Esophagus muscularis mucosa (tissue), 4 donors: ENCODE measurements at places on chromosomes 5 and 9. TPM values are rescaled to one million over a fixed set of nuclear protein-coding genes. Genes with fewer than 3 reads are reported as not detected.

Gene SLC46A2
- not detected for total RNA-seq

Gene IL9
- not detected for total RNA-seq

GRCh38 chr5:178449163-178450070 is 140.8 kb downstream of the COL23A1 start:
- no peak for DNase-seq

DNA sequence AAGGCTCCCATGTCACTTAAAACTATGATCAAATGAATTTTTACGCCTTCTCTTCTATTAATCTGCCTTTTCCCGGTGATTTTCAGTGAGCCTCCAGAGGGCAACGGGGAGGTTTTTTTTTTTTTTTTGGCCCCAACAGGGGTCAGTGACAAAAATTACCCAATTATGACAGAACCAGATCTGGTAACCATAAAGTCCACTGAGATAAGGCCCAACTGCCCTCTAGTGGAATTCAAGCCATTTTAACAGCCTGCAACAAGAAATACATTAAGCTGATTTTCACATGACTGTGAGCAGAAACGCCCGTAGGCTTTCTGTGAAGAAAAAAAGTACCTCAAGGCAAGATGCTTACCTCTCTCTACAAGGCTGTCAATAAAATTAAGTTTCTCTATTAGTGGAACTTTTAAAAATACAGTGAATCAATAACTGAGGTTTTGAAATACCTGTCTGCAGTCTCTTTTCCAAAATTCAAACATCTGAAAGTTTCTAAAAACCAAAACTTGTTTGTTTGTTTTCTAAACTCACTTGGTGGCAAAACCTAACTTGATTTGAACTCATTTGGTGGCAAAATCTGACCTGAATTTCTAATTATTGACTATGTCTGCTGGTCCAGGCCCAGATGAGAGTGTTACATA is 49.7 kb upstream of the FST start:
- DNase-seq, result no peak

DNA sequence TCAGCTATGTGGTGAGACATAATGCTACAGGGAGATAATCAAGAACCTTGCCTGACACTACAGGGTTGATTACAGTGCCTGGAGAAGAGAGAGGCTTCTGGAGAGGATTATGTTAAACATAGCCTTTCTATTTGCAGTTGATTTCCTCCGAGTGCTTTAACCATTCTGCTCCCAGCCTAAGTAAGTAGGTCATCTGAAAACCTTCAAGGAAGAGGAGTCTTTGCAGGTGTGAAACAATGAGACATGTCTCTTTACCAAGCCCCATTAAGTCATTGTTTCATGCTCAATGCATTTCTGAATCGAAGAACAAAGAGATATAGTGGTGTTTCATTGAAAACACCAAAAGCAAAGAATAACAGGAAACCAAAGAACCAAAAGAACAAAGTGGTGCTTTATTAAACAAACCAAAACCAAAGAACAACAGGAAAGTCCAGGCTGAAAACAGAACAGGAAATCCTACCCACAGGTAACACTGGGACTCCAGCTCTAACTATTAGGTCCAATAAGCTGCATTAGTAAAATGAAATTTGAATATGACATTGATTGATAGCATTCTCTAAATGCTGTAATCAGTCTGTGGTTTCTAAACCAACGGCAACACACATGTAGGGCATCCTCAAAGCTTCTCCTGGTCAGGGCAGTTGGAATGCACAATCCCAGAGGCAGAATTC is 113.3 kb upstream of the SPATA31D4 start:
- no peak for DNase-seq

- no peak for DNase-seq
These were observed 505 bp downstream of the SPTAN1 start for GRCh38 chr9:128552744-128553440.

- DNase-seq, result no peak
These were observed 63.3 kb downstream of the CSF2 start for GRCh38 chr5:132136906-132137305.

DNA sequence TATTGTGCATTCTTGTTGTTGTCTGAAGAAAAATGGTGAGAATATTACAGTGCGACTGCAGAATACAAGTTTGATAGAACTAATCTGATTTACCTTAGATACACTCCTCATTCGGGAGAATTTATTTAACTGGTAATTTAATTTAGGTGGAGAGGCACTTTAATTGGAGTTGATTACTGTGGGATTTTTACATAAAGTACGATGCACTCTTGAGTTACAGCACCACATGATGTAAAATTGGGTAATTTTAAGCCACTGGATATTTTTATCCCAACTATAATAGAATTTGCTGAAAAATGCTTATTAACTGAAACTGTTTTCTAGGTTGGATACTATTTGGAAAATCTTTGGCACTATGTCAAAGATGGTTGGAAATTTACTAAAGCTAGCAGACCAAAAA is 35.4 kb upstream of the ALDOB start:
- DNase-seq, result no peak

GRCh38 chr9:86135371-86135770 is 36.0 kb upstream of the GOLM1 start:
- DNase-seq, result no peak
